Stimulated activated CD8-positive, alpha-beta memory T cell treated with anti-CD3 and anti-CD28 coated beads, Interleukin-12 subunit alpha, Interleukin-12 subunit beta, amount 100 ng/mL, for 4 hours (primary cell): ENCODE measurements at places on chromosomes 12 and 14.

DNA sequence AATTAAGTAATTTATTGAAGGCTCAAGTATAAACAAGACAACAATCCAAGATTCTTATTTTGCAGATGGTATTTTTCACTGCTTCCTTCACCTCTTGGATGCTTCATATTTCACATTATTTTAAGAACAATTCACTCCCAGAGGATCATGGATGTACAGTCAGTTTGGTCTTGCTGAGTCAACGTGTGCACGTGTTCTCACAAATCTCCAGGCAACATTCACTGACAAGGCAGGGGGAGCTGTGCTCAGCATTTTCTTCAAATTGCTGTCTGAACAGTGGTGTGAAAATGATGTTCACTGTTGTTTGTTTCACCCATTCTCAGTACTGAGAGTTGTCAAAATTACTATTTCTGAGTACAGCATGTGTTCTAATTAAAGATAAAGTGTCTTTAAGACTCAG, 118.3 kb upstream of the SLC38A4 start:
- no peak for DNase-seq

GRCh38 chr12:104578453-104578852, 121.7 kb downstream of the CHST11 start:
- no peak for DNase-seq

- peak; percentile 84 for DNase-seq
Measured at GRCh38 chr14:90827919-90828610, 11.8 kb upstream of the TTC7B start.

DNA sequence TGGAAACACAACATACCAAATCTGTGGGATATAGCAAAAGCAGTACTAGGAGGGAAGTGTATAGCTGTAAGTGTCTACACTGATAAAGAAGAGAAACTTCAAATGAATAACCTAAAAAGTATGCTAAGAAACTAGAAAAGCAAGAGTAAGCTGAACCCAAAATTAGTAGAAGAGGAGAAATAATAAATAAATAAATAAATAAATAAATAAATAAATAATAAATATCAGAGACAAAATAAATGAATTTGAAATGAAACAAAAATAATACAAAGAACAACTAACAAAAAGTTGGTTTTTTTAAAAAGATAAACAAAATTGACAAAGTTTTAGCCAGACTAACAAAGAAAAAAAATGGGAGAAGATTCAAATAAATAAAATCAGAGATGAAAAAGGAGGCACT, 72.7 kb upstream of the TSPAN8 start:
- DNase-seq = no peak

DNA sequence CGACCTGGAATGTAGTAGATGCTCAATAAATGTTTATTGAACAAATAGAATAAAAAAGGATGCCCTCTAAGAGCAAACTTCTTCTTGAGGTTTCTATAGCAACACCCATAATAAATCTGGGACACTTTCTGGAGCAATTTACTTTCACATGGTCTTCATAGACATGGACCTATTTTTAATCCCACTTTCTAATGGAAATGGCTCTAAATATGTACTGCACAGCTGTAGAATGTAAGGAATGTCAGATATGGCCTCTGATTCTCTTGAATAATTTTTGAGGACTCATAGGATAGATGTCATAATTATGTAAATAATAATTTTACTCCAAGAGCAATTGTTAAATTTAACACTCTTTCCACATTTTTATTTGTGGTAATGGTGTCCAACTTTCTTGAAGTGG, 133.5 kb upstream of the DAAM1 start:
- no peak for DNase-seq

DNA sequence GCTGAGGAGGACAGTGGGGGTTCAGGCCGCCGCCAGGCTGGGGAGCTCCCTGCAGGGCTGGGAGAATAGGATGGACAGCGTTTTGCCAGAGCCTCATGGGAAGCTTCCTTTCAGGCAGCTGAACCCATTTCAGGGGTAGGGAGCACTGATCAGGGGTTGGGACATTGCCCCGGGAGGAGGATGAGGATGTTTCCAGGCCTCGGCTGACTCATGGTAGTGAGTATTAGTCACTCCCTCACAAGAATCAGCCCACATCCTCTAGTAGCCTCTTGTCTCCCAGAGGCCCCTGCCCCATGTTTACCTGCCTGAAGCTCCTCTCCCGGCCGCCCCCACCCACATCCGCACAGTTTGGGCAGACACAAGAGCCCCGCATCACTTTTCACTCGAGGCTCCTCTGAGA, 89.8 kb downstream of the ZFP36L1 start:
- DNase-seq = no peak

- DNase-seq = no peak
Measured at GRCh38 chr14:66815687-66816086, 307.7 kb downstream of the GPHN start.

DNA sequence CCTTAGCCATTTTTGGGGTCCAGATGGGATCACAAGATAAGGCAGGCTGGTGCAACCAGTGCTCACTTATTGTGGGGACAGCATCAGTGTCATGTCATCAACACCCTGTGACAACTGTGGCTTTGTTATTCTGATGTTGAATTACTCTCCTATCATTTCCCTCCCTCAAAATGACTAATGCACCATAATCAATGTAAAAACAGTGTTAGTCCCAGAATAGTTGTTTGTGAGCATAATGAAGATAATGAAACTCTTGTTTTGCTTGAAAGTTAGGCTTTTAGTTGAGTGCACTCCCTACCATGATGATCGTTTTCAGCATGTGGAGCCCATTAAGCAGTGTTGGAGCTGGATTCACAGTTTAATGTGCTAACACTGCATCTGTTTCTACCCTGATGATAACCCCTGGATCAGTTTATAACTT, 151.4 kb downstream of the TMTC2 start:
- DNase-seq = no peak

- DNase-seq = no peak
Measured at GRCh38 chr12:31017535-31017934, 56.1 kb upstream of the DDX11 start.

GRCh38 chr12:78156751-78157150, 326.1 kb downstream of the NAV3 start:
- DNase-seq = no peak
